Activated CD4-positive, CD25-positive, alpha-beta regulatory T cell (primary cell): ENCODE measurements at places on chromosomes 16 and 17.

GRCh38 chr16:53156516-53156915 lies 101.7 kb downstream of the CHD9 start:
- DNase-seq = no peak

- no peak for DNase-seq
Measured at GRCh38 chr17:8488901-8489300, 53.2 kb downstream of the NDEL1 start.

GRCh38 chr17:41942626-41943373 lies 12.4 kb downstream of the ODAD4 start:
- DNase-seq = no peak

DNA sequence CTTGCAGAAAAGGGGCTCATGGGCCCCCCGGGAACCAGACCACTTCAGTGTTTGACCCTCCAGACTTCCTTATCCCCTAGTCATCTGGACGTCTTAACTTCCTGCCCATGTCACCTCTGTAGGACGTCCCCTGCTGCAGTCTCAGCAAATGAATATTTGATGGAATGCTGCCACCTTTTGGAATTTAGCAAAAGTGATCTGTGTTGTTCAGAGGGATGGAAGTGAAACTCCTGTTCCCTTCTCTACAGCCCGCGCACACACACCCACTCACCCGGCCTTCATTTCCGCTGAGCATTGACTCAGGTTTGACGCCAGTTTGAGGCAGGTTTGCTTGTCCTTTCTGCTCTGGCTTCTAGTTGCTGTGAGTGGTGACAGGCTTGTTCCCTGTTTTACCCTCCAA lies 507.2 kb upstream of the EEF2KMT start:
- no peak for DNase-seq

DNA sequence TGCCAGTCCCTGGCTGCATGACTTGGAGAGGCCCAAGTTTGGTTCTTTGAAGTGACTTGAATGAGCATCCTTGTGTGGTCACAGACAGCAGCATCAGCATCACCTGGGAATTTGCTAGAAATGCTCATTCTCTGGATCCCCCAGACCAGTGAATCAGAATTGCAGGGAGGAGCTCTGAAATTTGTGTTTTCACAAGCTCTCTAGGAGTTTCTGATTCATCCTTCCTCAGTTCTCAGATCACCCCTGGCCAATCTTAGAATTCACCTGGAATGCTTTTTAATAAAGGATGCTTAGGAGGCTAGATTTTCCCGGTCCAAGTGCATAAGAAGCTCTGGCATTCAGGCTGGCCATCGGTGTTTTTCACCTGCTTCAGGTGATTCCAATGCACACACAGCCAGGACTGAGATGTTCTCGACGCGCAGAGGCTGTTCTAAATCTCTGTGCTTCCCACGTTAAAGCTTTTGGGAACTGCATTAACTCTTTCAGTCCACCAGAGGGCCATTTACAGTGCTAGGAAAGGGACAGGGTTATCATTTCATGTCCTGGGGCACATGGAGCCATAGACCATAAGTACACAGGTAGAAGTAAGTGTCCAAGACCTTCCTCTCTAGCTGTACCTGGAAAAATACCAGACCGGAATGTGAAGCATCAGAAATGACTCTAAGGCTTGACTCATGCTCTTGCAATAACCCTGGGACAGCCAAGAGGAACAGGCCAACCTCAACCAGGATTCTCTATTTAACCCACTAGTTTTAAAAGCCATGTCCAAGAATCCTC lies 85.7 kb upstream of the XYLT1 start:
- no peak for DNase-seq

DNA sequence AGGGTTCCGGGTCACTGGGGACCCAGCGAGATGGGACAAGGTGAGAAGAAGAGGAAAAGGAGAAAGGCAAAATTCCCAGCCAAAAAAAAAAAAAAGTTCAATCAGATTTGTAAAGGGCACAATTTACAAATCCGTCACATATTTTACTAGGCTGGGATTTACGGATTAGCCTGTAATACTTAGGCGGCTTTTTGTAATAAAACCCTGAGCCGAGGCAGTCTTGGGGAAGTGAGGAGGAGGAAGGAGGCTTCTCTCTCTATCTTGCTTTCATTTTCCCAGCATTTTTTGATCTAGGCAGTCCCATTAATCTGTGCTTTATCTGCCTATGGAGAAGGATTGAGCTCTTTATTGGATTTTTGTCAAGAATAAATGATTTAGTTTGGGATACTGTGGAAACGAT lies 130.6 kb upstream of the SDK2 start:
- DNase-seq = no peak

DNA sequence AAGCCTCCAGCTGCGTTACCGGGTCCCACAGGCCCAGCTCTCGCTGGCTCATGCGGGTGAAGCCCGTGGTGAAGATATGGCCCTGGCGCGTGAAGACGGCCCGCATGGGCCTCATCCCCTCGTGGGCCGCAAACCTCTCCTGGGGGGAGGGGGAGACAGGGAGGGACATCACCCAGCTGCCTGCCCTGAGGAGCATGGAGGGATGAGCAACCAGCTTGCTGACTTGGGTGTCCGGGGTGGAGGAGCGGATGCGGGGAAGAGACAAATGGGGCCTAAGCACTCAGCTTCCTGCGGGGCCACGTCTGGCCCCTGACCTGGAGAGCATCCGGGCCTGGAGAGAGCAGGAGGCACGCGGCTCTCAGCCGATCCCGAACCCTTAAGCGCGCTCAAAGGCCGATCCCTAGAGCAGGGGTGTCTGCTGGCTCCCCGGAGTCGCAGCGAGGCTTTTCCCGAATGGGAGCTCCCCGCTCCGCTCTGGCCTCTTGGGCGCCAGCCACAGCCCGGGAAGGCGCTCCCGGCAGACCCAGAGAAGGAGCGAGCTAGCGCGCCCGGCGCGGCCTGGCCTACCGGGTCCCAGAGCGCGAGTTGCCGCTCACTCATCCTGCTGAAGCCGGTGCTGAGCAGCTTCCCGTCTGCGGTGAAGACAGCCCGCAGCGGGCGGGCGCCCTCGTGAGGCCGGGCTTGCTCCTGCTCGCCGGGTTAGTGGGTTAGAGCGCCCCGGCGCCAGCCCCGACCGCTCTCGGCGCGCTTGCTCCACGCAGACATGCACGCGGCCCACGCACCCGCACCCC lies 5.0 kb downstream of the CORO6 start:
- DNase-seq = peak; percentile 69

DNA sequence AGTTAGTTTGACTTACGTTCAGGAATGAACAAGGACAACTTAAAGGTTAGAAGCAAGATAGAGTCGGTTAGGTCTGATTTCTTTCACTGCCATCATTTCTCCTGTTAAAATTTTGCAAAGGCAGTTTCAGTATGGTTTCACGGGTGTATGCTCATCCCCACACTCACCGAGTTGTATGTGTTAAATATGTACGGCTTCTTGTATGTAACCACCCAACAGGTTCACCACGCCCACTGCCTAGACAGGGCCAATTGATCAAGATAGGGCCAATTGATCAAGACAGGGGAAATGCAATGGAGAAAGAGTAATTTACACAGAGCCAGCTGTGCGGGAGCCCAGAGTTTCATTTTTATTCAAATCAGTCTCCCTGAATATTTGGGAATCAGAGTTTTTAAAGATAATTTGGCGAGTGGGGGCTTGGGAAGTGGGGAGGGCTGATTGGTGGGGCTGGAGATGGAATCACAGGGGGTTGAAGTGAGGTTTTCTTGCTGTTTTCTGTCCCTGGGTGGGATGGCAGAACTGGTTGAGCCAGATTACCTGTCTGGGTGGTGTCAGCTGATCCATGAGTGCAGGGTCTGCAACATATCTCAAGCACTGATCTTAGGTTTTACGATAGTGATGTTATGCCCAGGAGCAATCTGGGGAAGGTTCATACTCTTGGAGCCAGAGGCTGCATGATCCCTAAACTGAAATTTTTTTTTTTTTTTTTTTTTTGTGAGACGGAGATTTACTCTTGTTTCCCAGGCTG lies 62.4 kb upstream of the PLCG2 start:
- DNase-seq = no peak

GRCh38 chr16:73713778-73714495 lies 582.7 kb upstream of the PSMD7 start:
- DNase-seq = no peak

DNA sequence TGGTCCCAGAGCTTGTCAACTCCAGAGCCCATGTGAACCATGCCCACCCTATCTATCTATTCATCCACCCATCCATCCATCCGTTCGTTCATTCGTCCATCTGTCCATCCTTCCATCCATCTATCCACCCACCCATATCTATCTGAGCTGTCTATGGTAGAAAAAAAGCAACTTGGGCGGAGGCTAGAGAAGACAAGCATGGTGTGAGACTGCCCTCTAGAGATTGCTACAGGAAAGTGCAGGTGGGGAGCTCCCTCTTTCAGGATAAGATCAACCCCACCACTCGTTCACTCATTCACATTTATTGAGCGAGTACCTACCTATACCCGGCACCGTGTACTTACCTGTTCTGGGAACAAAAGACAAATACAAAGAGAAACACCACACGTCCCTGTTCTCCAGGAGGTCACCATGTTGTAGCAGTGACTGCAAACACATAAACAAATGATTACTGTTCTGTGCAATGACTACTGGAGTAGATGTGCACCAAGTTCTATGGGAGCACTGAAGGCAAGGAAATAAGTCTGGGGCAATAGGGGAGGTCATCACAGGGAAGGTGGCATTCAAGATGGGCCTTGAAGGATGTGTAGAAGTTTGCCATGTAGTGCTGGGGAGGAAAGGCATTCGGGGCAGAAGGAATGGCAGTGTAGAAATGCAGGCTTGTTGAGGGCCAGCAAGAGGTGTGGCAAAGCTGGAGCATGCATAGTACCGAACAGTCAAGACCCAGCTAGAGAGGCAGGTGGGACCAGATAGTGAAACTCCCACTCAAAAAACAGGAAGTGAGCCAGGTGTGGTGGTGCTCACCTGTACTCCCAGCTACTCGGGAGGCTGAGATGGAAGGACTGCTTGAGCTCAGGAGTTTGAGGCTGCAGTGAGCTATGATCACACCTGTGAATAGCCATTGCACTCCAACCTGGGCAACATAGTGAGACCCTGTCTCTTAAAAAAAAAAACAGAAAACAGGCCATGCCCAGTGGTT lies 13.4 kb upstream of the ATP5MC1 start:
- DNase-seq = no peak

DNA sequence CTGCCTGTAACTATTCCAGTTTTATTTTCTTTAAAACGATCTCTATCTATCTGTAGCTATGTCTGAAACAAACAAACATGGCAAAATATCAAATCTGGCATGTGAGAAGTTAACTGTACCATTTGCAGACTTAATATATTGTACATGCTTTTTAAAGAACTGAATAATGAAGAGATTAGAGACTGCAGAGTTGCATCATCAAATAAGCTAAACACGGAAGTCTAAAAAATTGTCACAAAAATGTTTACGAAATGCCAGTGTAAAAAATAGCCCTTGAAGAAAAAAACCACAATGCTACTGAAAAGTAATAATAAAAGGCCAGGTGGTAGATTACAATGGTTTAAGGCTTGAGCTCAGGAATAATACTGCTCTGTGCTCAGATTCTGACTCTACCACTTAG lies 43.1 kb downstream of the HS3ST3A1 start:
- no peak for DNase-seq

- no peak for DNase-seq
Measured at GRCh38 chr17:61230972-61231820, 168.4 kb upstream of the TBX2 start.

DNA sequence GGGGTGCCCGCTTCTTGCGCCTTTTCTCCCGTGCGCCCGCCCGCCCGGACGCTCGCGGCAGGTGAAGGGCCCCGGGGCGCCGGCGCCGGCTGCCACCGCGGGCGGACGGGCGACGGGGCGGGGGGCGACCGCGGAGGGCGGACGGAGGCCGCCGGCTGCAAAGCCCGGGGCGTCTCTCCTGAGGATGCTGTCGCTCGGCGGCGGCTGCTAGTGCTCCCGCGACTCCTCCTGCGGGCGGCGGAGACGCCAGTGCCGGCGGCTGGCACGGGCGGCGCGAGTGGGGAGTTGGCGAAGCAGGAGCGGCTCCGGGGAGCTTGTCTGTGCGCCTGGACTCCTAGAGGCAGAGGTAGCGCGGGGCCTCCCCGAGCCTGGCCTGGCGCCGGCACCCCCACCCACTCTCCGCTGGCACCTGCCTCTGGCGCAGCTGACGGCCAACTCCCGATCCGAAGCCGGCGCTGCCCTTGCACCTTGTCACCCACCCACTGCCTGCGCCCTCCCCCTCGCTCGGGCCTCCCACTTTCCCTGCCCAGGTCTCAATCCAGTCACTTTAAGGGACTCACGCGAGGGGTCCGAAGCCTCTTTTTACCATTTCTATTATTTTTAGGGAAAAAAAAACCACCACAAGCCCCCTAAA lies at the start of gene FAM20A:
TSS of gene FAM20A (minus strand) at position 437 of the 634 bp plus-strand sequence. CDS start 701 bp downstream, outside the sequence.
- DNase-seq = no peak

DNA sequence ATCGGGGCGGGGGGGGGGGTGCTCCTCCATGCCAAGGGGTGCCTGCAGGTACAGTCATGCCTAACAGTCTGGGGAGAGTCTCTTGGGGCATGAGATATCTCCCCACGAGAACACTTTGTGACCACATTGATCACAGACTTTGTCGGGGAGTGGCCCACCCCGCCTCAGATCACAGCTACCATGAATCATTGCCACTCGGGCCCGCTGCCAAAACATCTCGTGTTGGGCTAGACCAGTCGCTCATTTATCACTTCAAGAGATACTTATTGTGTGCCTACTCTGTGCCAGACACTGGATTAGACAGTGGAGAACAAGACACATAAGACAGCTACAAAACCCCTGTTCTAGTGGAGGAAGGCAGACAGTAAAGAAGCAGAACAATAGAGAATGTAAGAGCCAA lies 72.6 kb downstream of the CLEC16A start:
- peak; percentile 1 for DNase-seq

DNA sequence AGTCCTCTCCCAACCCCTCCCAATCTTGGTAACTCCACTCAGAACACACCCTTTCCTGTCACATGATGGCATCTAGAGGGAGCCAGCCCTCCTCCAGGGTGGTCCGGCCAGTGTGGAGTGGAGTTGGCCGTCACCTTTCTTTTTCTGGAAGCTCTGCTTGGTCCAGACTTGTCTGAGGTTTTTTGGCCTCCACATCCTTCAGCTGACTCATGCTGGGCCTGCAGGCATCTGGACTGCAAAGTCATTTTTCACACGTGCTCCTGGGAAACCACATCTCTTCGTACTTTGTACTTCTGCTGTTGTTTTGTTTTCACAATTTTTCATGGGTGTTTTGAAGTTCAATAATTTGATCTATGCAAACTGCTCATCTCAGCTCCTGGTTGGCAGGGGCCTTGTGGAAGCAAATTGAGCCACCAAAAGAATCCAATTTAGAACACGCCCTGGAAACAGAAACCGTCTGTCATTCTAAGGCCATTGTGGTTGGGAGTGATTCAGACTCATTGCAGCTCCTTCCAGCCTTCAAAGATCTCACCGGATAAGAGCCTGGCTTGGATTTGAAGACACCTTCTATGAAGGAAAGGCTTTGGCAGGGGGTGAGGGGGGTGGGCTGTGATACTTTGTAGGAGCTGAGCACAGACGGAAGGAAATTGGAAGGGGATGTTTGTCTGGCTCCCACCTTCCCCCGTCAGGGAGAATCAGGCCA lies 42.4 kb upstream of the NF1 start:
- DNase-seq = no peak

- DNase-seq = no peak
Measured at GRCh38 chr17:65324611-65325342, 187.6 kb downstream of the RGS9 start.
